Activated B cell treated with CpG ODN at 0.5 μM for 24 hours (primary cell): ENCODE measurements at places on chromosomes 7 and 10.
A peak's percentile ranks its signal among the peaks of the same experiment; 100 is the strongest.

DNA sequence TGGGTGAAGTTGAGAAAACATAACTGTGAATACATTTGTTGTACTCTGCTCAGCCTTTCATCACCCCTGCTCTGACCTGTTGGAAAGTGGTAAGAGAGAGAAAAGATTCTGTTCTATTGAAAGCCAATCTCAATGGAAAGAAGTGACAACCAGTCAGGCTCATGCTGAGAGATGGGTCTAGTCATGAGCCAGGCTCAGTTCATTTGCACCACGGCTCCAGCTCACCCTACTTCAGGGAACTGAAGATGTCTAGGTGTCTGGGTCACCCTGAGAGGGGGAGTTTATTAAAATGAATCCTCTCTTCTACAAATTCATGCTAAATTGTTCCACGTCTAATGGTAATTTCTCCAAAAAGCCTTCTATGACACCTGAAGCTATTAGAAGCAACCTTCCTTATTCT, 12.1 kb upstream of the FAS start:
- DNase-seq = no peak

DNA sequence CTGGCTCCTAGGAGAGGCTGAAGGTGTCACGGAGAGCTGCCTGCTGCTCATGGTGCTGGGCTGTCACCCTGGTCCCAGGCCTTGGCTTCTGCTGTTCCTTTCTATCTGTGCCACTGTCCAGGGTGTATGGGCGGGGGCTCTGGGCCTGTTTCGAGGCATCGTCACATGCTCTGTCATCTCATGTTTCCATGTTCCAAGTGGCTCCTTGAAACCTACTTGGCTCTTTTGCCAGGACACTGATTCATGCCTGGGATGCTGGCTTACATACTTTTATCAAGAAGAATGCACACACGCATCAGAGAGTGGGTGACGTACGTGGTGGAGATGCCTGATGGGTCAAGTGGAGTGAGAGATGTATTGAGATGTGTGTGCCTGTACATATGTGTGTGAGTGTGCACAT, 50.9 kb downstream of the ADCY1 start:
- no peak for DNase-seq

- no peak for DNase-seq
Observed at GRCh38 chr7:20519645-20520044, 95.8 kb upstream of the ABCB5 start.

GRCh38 chr7:46229409-46229808, 308.3 kb upstream of the IGFBP3 start:
- no peak for DNase-seq

GRCh38 chr10:12393831-12394230, 44.5 kb downstream of the CAMK1D start:
- no peak for DNase-seq

GRCh38 chr7:127848241-127848640, 183.0 kb downstream of the LRRC4 start:
- no peak for DNase-seq

- DNase-seq = no peak
Observed at GRCh38 chr7:74718336-74718735, 55.5 kb upstream of the NCF1 start.

- no peak for DNase-seq
Observed at GRCh38 chr10:77240041-77240652, 397.5 kb downstream of the KCNMA1 start.

- no peak for DNase-seq
Observed at GRCh38 chr7:129774871-129775694, 163.6 kb downstream of the NRF1 start.

- peak; percentile 14 for DNase-seq
Observed at GRCh38 chr7:376306-377079, 86.5 kb downstream of the FOXL3 start.

DNA sequence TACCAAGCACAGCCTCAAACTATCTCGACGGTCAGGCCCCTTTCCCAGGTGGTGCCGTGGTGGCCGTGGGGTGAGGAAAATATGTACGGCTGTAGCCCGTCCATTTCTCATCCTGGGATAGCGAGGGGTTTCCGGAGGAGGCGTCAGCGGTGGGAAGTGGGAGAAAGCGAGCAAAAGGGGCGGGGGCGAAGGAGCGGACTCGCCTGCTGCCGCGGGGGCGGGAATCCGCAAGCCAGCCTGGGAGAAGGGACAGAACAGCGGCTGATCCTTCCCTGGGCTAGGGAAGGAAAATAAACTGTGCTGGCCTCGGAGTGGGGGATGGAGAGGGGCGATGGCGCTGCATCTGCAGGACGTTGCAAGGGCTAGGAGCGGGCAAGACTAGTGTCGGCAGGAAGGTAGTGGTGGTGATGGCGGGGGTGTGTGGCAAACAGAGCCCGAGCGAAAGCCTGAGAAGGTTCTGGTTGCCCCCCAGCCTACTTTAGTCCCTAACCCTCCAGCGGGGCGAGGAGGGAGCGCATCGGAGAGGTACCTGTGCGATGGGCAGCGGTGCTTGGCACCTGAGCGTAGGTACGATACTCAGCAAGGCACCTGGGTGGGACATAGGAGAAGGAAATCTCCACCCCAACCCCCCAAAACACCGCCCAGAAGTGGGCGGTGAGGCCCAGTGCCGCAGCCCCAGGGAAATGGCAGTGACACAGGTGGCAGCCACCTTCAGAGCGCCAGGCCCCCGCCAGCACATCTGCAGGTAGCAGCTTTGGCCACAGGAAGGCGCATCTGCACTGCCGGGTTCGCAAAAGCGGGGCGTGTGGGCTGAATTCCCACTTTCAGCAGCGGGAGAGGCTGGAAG, 49.9 kb upstream of the STEAP1B start:
- peak; percentile 46 for DNase-seq

GRCh38 chr7:36372156-36372555, 17.5 kb upstream of the ANLN start:
- DNase-seq = no peak

DNA sequence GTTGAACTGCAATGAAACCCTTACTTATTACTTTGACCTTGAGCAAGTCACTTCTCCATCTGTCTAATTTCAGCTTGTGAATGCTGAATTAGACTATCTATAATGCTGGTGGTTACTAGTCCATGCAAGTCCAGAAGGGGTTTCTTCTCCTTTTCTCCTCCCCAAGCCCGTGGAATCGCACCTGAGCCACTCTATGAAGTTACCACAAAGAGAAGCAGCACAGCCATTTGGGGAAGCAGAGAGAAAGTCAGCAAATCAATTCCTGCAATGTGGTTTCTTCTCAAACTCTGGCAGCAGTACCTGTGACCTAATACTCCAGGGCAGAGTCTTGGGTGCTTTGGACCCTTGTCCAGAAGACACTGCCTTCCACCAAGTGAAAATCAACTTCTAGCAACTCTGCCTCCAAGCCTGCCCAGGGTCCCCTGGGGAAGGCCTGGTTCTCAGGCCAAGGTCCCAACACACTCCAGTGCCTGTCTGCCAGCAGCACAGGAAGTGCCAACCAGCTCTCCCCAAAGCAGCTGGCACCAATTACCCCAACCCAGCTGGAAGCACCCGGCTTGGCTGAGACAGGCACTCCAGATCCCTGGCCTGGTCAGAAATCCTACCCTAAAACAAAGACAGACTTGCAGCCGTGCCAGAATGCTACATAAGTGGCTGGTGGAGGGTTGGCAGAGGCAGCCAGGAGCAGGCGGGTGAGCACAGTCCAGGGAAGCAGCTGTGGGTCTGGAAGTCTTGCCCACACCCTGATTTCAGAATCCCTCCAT, 200.3 kb downstream of the LSM5 start:
- DNase-seq = no peak

DNA sequence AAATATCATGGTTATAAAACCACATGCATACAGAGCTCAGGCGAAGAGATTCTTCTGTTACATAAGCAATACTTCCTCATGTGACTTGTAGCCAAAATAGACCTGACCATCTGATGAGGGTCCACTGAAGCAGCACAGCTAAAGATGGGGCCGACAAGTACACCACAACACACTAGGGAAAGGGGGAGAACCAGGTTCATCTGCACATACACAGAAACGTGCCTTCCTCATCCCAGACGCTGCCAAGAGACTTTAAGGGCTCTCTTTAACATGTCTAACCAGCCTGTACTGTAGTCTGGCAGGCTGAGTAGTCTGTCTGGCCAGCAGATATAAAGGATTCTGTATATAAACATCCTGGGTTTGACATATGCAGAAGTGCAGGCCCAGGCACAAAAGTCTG, 30.3 kb downstream of the ERCC6 start:
- DNase-seq = no peak

GRCh38 chr10:33506391-33506790, 171.9 kb upstream of the NRP1 start:
- DNase-seq = no peak

DNA sequence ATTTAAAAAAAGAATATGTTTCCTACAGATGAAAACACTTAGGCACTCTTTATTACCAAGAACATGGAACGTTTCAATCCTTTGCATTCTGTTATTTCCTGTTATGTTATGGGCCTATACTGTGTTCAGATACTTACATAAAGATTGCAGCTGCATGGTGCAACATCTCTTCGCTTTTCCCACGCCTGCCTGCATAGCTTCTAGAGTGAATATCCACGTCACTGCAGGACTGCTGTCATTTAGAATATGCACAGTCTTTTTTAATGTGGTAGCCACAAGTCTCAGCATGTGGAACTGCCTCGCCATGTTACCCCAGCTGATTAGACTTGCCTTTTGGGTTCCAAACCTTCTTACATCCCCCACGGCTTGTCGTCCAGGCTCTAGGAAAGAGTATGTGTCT, 69.6 kb upstream of the GATA3 start:
- DNase-seq = no peak

GRCh38 chr10:102069071-102069470, 3.9 kb downstream of the HPS6 start:
- DNase-seq = no peak

DNA sequence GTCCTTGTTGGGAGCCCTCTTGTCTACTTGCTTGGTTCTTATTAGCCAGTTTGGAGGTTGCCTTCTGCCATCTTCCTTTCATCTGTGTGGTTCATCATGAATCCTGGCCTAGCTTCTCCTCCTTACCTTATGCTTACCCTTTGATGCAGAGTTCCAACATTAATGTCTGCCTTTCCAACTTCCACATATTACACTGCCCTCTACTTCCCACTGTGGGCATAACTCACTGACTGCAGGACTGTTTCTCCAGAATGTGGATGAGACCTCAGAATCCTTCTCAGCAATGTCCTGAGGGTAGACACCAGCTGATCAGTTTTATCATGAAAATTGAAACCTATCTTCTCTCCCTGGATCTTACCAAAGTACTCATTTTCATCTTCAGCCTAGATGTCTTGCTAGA, 491.0 kb downstream of the LRMDA start:
- no peak for DNase-seq
